HL-60 (cell line): ENCODE measurements at places on chromosomes 16 and 17.

GRCh38 chr16:69691980-69692911 is 34.1 kb downstream of the NQO1 start:
- DNase-seq = no peak

DNA sequence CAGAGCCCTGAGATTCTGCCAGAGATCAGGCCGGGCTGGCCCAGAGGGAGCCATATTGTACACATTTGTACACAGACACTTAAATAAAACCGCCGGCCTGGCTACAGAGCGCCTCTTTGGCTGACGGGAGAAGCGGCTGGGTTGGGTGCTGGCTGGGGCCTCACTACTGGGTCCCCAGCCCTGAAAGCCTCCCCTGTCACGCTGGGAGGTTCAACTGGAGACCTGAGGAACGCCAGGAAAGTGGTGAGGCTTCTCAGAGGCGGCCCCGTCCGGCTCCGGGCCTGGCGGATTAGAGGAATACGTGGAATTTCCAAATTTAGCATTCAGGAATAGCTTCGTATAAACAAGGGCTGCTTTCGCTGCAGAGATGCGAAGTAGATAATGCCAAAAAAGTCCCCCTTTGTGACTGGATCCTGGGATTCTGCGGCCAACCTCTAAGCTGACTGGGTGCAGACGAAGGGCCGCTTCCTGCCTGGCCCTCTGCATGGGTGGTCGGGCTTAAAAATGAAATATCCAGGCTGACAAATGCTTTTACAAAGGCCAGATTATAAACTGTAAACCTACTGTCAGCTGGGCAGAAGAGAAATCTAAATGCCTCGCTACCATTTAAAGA is 252.4 kb downstream of the IRF8 start:
- DNase-seq = no peak

- no peak for DNase-seq
These were observed 364.8 kb downstream of the CA10 start for GRCh38 chr17:51793686-51794085.

DNA sequence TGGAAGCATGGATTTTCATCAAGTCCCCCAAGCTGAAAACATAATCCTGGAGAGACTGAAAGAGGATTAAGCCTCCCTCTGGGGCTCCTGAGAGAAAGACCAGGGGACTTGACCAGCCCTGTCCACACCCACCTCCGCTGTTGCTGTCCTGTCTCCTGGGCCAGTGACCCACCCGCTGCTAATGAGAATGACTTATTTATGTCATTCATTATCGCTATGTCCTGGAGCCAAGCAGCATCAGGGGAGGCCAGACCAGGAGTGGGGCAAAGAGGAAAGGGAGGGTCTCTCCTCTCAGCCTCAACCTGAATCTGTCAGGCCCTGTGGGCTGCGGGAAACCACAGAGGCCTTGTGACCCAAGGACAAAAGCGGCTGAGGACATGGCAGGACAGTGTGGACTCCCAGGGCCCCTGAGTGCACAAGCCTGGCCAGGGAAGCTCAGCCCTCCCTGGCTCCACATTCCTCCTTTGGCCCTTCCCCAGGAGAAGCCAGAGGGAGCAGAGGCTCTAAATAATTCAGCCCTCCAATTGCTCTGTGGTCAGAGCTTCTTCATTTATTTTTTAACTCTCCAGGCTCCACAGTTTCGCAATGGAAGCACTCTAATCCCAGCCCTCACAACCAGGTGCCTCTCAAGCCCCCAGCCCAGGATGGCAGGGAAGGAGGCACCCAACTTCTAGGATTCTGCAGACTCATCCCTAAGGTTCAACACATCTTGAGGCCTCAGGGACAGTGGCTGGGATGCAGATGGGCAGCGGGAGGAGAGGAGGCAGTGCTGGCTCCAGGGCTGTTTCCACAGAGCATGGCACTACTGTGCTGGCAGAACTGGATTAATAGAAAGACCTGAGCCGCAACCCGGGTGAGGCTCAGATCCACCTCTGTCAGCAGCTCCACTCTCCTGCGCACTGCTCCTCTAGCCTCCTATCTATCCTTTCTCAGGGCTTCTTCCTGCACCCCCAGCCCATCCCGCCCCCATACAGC is 19.1 kb downstream of the CUEDC1 start:
- DNase-seq = peak; percentile 29

DNA sequence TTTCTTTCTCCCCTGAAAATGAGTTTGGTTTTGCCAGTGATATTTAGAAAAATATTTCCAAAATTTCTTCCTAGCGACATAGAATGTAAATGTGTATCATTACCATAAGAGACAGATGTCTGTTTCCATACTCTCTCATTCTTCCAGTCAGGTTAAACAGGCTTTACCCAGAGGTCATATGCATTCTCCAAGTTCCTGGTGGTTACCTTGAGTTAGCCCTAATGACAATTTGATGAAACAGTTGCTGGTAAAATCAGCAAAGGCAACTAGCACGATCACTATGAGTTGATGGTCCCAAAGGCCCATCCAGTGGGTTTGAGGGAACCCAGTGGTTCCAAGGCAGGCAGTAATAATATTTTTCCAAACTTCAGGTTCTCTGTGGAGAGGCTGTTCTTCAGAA is 103.6 kb upstream of the TBX2 start:
- no peak for DNase-seq

GRCh38 chr17:65163990-65164495 is 26.9 kb downstream of the RGS9 start:
- no peak for DNase-seq

DNA sequence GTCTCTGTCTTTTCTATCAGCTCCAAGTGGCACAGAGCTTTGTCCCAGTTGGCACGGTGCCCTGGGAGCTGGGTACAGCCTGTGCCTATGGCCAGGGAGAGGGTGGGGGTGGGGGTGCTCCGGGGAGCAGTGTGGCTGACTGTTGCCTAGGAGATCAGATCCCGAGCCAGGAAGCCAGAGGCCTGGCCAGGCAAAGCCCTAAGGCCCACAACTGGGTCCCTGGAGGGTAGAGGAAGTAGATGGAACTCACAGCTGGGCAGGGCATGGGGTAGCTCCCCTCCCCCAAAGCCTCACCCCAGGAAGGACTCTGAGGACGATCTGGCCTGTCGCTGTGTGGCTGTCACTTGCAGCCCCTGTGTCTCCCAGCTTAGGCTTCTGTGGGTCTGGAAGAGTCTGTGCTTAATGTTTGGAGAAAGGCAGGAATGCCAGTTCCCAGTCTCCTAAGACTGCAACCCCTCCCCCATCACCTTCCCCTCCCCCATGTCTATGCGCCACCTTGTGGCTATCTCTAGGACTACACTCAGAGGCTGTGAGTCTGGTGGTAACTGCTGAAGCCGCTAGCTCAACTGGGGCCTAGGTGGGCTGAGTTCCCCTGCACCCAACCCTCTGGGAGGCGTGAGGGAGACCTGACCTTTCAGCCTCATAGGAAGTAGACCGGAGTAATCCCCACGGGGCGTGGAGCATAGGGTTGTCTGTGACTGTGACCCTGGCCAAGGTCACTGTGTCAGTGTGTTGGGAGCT is 12.6 kb downstream of the THRA start:
- peak; percentile 83 for DNase-seq

DNA sequence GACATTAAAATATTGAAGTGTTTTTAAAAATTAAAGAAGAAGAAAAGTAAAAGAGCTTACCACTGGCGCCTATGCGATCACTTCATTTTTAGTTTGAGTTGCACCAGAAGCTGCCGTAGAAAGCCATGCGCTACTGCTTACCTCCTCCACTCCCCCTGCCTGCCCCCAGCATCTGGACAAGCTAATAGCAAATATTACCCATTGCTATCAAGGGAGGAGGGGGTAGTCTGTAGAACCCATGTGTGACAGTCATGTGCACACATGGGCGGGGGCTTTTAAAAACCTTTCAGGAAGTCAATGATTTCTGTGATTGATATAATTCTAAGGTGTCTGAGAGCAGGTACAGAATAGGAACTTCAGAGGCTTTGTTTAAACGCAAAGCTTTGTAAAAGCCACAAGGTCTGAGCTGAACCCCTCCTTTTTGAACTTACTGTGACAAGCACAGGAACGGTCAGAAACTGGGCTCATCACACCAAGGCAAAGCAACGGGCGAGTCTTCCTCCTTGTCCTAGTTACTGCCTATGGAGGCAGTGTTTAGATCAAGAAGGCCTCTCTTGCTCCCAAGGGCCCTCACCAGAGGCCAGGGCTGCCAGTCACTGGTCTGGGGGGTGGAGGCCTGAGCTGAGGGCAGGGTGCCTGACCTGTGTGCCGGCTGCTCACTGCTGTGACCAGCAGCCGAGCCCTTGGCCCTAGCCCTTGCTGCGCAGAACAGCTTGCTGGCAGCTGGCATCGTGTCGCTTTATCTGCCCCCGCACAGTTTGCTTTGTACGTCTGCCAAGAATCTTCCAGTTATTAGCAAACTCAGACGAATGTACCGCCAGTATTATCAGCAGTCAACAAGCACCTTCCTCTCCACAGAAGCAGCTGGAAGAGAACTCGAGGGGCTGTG is 15.0 kb downstream of the GINS2 start:
- no peak for DNase-seq

DNA sequence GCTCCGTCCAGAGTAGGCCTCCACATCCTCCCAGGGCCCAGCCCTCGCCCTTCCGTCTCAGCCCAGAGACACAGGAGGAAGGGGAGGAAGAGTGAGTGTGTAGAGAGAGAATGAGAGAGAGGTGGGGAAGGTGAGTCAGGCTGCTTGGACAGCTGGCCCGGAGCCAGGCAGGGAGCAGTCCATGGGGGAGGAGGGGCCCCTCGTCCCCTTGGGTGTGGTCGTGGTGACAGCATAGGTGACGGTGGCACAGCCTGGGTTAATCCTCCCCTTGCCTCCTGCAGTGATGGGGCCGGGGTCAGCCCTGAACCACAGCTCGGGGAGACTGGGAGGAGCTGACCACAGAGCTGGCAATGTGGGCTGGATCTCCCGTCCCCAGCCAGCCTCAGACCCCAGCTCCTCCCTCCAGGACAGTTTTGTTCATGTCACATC is 36.5 kb downstream of the FA2H start:
- no peak for DNase-seq

- no peak for DNase-seq
These were observed 95.8 kb downstream of the IRF8 start for GRCh38 chr16:85994492-85995490.

DNA sequence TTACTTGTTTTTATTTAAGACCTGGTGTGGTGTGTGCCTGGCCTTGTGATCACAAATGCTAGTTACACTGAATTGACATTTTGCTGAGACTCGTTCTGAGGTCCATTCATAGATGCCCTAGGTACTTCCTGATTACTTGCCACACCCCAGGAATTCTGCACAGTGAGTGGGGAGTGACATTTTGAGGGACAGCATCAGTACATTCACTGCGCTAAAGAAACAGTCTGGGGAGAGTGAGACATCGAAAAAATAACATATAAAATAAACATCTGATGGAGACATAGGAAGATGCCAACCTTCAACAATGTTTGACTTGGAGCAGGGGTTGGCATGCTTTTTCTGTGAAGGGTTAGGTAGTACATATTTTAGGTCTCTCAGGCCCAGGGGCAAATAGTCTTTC is 30.4 kb downstream of the ABCC1 start:
- DNase-seq = no peak

DNA sequence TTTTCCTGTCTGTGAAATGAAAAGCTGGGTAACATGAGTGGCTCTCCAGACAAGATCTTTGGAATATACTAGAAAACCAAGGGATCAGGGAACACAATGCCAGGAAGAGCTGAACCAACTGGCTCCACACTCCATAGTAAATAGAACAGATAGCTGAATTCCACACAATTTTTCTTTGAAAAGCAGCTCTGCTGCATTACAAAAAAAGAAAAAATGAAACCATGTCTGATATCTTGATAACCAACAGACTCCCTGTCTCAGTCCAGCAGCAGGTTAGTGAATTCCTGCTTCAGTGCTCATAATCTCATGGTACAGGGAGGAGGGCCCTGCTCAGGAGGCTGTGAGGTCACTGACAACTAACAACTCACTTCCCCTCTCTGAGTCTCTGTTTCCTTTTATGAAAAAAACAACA is 97.1 kb downstream of the CDH11 start:
- no peak for DNase-seq

DNA sequence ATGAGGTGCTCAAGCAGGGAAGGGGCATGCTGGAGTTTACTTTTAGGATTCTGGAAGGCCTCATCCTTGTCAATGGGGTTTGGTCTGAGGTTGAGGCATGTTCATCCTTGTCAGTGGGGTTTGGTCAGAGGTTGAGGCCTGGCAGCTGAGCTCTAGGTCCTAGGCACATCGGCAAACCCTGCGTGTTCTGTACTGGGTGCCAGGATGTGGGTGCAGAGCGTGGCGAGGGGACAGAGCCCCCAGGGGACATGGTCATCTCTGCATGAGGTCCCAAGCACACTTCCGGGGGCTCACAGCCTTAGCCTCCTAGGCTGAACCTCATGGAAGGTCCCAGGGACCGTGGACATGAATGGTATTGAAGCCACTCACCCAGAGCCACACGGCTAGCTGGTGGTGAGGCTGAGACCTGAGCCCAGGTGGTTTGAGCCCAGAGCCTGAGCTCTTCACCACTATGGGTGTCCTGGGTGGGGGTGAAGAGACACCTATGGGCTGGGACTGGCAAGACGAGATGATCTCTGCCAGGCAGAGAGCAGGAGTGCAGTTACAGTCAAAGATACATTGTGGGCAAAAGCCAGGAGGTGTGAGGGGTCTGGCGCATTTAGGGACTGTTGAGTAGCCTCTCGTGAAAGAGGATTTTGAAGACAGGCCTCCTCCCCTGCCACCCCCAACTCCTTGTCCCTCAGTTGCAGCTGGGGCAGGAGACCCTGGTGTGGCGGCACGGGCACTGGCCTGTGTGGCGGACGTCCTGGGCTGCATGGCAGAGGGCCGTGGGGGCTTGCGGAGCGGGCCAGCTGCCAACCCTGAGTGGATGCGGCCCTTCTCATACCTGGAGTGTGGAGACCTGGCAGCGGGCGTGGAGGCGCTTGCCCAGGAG is 19.3 kb downstream of the FCSK start:
- no peak for DNase-seq

DNA sequence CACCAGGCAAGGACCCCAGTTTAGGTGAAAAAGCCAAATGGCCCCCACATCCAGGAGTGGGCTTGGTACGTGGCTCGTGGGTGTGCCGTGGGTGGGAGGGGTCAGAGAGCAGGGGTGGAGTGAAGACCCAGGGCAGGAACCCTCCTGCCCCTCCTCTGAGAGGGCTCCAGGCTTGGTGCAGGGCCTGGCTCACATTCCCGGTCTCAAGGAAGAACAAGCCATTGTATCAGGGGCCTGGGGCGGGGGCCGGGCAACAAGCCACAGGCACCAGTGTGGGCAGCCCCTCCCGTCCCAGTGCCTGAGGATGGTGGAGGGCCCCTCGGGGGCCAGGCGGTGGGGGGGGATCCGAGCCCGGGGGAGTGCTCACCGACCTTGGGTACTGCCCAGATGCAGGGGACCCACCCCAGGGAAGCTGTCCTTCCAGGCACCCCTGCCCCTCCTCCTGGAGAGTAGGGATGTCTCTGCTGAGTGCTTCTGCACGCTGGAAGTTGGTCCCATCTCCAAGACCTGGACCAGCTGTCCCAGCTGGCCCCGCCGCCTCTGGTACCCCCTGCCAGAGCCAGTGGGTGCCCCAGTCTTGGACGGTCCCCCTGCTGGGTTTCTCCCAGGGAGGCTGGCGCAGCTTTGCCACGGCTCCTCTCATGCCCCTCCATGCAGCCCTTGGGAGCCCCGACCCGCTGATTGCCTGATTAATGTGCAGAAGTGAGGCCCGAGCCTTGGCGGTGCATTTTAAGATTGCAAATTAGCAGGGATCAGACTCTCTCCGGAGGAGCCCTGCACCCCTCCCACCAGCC is 83.7 kb downstream of the RTN4RL1 start:
- DNase-seq = no peak
